ENCODE measurements at places on chromosomes 16 and 17. TPM values are rescaled to one million over a fixed set of nuclear protein-coding genes. Genes with fewer than 3 reads are reported as not detected.

GRCh38 chr17:19780846-19781245 lies 32.7 kb upstream of the ALDH3A1 start:
- DNase-seq, result no peak

CES1 gene
- total RNA-seq, result 81.4 TPM

CHMP6 gene
- total RNA-seq, result 22.5 TPM

- peak; percentile 39 for DNase-seq
Measured at GRCh38 chr17:68580236-68580770, 20.9 kb downstream of the FAM20A start.

DNA sequence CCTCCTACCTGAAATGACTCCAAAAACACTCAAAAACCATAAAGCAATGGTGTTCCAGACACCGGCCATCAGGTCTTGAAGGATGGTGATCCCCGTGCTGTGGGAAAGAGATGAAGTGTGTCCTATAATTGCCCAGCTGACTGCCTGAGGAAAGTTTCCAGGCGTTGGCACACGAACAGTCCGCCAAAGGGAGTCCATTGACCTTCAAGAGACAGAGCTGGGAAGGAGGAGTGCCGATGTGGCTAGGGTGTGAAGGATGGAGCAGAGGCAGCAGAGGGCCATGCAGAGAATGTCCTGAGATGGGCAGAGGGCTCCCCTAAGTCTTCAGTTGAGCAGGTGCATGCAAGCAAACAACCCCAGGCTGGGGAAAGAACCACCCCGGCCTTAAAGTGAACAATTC lies 11.9 kb upstream of the NUBP1 start:
- DNase-seq, result no peak

CD68 gene
- 44.8 TPM for total RNA-seq

DNA sequence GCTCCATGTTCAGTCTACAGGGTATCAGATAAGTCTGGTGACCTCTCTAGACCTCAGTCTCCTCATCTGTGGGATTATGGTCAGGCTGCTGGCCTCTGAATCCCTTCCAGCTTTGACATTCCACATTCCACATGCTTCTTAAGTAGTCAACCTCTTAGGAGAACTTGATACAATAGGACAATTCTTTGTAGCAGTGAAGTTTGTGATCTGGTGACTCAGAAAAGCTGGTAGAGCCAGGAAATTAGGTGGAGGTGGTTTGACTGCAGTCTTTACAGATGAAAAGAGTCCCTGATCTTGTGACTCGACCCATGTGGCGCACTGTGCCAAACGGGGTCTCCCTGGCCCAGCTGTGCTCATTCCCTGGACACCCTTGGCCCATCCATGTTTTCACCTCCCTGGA lies 147.8 kb downstream of the NTN1 start:
- no peak for DNase-seq

DNA sequence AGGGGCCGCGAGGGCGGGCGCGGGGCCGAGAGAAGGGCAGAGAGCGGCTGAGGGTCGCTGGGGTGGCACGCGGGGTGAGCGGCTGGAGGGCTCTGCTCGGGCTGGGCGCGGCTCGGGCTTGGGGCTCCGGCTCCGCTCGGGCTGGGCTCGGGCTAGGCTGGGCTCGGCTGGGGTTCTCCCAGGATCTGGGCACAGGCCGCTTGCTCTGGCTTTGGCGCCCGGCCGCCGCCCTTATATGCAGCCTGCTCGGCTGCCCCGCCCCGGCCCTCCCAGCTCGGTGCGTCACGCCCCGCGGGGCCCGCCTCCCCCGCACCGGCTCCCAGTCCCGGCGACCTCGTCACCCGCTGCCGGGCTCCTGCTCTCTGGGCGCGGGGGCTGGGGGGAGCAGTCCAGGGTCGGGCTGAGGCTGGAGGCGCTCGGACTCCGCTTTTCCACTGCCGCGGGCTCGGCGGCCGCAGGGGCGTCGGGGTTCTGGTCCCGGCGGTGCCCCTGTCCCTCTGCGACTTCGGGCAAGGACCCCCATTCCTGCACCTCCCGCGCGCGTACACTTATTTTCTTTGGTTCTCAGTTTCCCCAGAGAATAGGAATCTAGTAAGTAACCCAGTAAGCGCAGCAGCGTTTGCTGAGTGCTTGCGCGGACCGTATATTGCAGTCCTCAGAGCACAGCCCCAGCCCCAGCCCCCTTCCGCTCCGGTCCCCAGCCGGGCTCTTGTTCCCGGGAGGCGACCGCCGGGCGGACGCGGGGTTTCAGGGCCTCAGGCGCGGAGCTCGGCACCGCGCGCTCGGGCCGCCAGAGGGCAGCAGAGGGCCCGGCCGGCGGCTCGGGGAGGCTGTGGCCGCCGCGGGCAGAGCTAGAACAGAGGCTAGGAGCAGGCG lies at the start of gene RASD1:
Gene RASD1, minus strand, starts transcription at position 207 of the 876 bp plus-strand sequence. CDS start 214 bp downstream, outside the sequence.
- DNase-seq, result peak; percentile 98

DNA sequence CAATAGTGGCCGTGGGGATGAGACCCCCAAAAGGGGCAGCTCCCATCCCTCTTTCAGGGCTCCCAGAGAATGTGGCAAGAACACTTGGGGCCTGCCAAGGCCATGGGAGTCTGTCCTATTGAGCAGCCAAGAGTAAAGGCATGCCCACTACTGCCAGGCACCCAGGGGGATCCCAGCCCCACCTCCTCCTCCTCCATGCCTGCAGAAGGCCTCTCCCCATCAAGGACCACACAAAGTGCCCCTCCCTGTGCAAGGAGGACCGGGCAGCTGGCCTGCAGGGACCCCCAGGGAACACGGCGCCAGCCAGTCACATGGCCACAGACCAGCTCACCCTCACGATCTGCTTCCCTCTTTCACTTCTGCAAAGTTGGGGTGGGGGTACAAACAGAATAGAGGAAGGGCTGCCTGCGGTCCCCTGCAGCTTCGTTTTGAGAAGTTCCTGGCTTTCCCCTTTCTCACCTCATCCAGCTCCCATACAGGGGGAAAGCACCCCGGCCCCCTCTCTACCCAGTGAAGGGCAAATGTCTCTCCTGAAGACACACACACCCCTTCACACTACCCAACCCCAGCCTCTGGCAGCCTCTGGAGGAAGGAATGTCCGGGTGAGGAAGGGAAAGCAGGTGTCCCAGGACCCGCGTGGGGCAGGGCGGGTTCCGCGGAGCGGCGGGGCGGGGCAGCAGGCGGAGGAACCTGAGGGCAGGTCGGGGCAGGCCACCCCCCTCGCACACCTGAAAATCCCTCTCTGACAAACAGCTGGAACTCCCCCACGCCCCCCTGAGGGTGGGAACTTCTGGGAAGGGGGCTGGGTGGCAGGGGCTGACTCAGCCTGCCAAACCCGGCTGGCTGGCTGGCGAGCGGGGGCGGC lies 2.0 kb downstream of the PPP1R9B start:
- peak; percentile 81 for DNase-seq

Data from right cardiac atrium (tissue), 5 donors.